WERI-Rb-1 (cell line): ENCODE measurements at places on chromosomes 13 and 19.

DNA sequence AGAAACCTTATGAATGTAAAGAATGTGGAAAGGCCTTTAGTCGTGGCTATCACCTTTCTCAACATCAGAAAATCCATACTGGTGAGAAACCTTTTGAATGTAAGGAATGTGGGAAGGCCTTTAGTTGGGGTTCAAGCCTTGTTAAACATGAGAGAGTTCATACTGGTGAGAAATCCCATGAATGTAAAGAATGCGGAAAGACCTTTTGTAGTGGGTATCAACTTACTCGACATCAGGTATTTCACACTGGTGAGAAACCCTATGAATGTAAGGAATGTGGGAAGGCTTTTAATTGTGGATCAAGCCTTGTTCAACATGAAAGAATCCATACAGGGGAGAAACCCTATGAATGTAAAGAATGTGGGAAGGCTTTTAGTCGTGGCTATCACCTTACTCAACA lies 20.8 kb downstream of the ZNF283 start:
- no peak for DNase-seq

GRCh38 chr19:10316229-10317044 lies 622 bp upstream of the FDX2 start:
- DNase-seq = peak; percentile 41

GRCh38 chr19:3625996-3626472 lies 556 bp downstream of the CACTIN start:
- no peak for DNase-seq

- no peak for DNase-seq
These were observed 375.4 kb downstream of the KCNRG start for GRCh38 chr13:50390503-50391248.

DNA sequence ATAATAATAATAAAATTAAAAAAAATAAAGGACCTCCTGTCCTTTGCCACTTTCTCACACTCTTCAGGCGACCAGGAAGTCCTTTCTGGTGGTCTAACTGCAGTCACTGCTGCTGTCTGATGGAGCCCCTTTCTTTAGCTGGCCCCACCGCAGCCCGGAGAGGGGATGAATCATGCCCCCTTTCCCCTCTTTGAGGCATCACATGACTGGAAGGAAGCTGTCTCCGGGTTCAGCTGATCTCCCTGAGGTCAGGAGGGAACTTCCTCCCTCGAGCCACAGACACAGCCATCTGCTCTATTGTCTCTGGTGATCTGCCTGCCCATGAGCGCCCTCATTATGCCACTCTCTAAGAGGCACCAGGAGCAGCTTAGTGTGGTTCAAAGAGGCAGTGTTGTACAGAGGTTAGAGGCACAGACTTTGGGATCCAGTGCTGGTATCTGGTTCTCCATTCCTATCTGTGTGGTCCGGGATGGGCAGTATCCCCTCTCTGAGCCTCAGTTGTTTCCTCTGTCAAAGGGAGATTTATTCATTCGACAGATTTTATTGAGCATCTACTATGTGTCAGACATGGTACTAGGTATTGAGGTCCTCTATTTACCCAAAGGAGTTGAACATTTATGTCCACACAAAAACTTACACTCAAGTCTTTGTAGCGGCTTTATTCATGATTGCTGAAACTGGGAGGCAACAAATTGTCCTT lies 30.0 kb downstream of the VAV1 start:
- DNase-seq = no peak
